ENCODE measurements at places on chromosomes 2 and 18.

DNA sequence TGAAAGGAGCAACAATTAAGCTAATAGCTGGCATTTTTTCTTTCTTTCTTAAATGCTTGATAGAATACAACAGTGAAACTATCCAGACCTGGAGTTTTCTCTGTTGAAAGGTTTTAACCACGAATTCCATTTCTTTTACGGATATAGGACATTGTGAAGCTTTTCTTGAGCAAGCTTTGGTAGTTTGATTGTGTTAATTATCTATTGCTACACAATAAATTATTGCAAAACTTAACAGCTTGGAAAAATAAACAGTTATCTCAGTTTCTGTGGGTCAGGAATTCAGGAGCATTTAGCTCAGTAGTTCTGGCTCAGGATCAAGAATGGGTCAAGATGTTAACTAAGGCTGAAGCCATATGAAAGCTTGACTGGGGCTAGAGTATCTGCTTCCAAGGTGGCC is 11.7 kb downstream of the PHOSPHO2 start:
- DNase-seq, result no peak

GRCh38 chr2:237227592-237228280 is 142.0 kb downstream of the COPS8 start:
- DNase-seq, result no peak

DNA sequence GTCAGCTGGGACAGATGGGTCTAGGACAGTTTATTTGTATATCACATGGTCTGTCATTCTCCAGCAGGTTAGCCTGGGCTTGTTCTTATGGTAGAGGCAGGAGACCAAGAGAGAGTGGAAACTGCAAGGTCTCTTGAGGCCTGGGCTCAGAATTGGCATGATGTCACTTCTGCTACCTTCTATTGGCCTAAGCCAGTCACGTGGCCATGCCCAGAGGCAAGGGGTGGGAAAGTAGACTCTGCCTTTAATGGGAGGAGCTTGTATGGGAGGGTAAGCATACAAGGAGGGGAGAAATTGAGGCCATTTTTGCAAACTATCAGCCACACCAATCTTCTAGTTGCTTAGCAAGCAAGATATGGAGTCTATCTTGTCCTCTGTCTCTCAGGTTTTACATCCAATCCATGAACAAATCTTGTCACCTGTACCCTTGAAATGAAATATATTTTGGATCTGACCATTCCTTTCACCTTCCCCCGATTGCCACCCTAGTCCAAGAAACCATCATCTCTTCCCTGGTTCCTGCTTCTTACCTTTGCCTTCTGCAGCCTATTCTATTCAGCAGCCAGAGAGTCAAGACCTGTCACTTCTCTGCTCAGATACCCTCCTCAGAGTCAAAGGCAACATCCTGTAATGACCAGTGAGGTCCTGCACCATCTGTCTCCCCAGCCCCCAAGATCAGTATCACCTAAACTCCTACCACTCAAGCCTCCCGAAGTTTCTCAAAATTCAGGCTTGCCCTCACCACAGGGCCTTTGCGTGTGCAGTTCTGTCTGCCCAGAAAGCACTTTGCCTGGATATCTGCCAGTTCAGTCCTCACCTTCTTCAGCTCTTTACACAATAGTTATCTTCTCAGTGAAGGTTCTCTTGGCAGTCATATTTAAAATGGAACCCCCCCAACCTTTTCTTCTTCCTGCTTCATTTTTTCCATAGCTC is 240.0 kb downstream of the LOXHD1 start:
- DNase-seq, result no peak

DNA sequence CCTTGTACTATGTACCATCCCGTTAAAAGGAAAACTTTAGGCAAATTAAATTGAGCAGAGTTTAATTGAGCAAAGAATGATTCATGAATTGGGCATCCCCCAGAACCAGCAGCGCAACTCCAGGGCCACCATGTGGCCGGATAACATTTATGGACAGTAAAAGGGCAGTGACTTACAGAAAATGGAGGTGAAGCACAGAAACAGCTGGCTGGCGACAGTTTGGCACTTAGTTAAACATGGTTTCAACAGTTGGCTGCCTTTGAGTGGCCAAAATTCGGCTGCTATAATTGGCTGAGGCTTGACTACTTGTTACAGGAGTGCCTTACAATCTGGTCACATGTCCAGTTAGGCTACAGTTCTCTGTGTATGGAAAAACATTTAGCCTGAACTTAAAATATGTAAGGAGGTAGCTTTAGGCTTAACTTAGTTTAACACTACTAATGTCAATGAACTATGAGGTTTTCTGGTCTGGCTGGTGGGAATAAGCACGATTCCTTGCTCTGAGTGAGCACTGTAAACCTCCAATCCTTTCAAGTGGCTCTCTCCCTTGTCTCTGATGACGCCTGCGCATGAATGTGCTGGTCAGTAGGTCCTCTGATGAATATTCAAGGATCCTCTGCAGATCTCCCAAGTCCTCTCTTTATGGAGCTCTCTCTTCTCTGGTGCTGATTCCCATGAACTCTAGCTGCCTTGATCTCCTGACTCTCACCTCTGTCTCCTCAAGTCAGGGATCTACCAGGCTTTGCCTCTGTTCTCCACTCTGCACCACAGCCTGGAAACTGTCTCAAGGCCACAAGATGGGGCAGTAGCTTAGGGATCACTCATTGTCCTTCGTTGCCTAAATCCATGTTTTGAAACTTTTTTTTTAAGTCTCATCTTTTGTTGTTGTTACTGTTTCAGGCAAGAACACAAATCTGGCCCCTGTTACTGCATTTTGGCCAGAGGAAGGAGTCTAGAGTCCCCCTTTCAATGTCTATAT is 24.4 kb upstream of the RAB31 start:
- DNase-seq, result no peak

- DNase-seq, result no peak
Measured at GRCh38 chr2:210536973-210537650, 19.3 kb upstream of the CPS1 start.

- DNase-seq, result no peak
Measured at GRCh38 chr2:159226059-159226461, 60.4 kb downstream of the WDSUB1 start.

DNA sequence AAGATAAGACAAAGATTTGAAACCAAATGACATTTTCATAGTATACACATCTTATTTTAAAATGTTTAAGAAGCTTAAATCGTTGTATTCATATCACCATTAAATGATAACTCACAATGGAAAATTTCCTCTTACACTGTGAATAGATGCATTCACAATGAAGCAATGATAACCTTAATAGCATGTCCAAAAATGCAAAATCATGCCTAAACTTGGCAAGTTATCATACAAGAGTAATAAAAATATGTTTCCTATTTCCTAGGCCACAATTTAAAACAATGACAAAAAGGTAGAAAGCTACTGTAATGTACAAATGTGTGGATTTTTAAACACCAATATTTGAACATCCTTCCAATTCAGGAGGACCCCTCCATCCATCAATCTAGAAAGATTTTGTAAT is 157.4 kb upstream of the GULP1 start:
- DNase-seq, result no peak

DNA sequence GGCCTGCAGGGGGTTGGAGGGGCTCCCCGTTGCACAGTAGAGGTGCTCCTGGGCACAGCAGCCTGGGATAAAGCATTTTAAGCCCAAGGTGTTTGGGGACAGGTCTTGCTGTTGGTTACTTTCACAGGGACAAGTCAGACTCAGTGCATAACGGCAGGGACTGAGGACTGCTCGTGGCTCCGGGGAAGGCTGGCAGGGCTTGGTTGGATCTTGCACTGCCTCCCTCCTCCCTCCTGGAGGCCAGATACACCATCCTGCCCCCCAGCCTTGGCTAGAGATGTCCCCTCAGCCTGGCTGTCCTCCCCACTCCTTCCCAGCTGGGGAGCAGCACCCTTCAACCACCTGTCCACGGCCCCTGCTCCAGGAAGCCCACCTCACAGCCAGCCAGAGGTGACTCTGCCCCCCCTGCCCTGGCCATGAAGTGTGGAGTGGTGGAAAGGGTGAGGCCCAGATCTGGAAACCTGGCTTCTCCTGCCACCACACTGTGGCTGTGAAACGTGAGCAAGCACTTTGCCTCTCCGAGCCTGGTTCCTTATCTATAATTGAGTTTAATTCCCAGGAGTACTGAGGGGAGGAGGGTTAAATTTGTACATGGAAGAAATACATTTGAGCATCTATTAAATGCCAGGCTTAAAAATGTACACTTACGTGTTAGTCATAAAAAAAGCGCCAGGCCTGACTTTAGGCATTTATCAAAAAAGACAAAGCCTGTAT is 67.1 kb upstream of the TAF1B start:
- no peak for DNase-seq

- DNase-seq, result no peak
Measured at GRCh38 chr2:118580651-118581050, 266.8 kb downstream of the EN1 start.

GRCh38 chr2:70085711-70086277 is 1.5 kb upstream of the PCBP1 start:
- no peak for DNase-seq

GRCh38 chr2:177161741-177162460 is 50.7 kb upstream of the HNRNPA3 start:
- no peak for DNase-seq

DNA sequence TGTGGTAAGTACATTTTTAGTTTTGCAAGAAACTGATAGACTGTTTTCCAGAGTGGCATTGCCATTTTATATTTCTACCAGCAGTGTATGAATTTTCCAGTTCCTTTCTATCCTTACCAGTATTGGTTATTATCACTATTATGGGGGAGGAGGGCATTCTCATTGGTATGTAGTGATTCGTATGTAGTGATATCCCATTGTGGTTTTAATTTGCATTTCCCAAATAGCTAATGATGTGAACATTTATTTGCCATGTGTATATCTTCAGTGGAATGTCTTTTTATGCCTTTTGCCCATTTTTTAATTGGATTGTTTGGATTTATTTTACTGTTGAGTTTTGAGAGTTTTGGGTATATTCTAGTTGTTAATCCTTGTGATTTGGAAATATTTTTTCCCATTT is 16.9 kb downstream of the EIF5B start:
- no peak for DNase-seq

DNA sequence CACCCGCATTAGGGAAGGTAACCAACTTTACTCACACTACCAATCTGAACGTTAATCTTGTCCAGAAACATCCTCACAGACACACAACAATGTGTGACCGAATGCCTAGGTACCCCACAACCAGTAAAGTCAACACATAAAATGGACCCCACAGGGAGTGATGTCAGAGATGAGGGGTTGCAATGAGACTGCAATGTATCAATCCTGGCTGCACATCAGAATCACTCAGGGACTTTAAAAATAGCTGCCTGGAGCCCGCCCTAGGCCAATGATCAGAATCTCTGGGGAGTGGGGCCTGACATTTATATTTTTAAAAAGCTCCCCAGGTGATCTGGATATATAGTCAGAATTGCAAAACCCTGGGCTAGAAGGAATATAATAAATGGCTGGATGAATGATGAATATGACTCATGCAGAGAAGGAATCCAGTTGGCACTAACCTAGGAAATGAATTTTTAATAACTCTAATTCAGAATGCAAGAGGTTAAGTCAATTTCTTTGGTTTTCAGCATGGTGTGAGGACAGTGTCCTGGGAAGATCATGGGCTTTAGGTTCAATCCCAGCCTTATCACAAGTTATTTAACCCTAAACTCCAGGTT is 92.8 kb downstream of the COLEC12 start:
- DNase-seq, result no peak

GRCh38 chr18:8948011-8948410 is 154.5 kb upstream of the NDUFV2 start:
- DNase-seq, result no peak

DNA sequence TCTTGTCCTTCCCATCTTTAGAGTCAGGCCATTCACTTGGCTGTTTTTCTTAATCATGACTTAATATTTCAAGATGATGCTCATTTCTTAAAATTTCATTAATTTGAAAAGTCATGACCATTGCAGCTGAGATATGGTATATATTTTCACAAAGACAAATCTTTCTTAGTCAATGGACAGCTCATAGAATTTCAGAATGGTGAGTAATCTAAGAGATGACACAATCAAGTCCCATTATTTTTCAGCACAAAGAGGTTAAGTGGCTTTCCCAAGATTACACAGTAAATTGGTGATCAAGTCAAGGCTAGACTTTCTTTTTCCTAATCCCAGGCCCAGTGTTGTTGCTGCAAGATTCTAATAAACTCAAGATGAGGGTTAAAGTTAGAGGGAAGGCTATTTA is 34.4 kb upstream of the NT5C1B start:
- no peak for DNase-seq

- DNase-seq, result no peak
Measured at GRCh38 chr18:49768051-49768391, 45.3 kb downstream of the ACAA2 start.

GRCh38 chr2:86557836-86558235 is 5.4 kb downstream of the CHMP3 start:
- no peak for DNase-seq

GRCh38 chr2:230090967-230091366 is 22.2 kb upstream of the SLC16A14 start:
- no peak for DNase-seq

GRCh38 chr18:67281746-67282145 is 234.8 kb downstream of the DSEL start:
- no peak for DNase-seq

DNA sequence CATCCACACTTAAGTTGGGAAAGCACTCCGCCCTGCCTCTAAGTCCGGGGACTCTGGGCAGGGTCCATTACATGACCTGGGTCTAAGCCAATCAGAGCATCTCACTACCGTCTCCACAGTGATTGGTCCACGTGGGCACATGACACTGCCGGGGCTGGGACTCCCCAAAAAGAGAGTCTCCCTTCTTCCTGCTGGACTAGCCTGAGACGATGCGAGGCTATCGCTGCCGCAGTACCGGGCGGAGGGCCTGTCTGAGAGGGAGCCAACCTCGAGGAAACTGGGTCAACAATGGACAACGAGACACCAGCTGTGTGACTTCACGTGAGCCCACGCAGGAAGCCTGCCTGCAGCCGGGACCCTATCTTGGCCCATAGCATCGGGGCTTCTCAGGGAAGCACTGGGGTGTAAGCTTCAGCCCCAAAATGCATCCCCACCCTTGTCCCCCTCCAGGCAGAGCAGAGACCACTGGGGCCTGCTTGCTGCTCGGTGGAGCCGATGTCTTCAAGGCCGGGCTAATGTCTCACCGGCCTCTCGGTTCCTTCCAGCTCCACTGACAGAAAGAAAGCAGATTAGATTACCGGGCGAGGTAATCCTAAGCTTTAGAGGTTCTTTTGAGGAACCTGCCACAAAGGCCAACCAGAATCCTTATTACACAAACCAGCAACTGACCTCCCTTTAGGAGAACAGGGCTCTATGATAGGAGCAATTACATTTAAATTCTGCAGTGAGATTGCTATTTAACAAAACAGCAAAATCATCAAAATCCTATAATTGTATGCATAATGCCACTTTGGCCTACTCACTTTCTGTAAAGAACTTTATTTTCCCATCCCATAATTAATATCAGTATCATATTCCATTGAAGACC is 21.3 kb upstream of the COPS8 start:
- DNase-seq, result no peak

GRCh38 chr18:72808680-72809079 is 59.1 kb downstream of the NETO1 start:
- DNase-seq, result no peak

DNA sequence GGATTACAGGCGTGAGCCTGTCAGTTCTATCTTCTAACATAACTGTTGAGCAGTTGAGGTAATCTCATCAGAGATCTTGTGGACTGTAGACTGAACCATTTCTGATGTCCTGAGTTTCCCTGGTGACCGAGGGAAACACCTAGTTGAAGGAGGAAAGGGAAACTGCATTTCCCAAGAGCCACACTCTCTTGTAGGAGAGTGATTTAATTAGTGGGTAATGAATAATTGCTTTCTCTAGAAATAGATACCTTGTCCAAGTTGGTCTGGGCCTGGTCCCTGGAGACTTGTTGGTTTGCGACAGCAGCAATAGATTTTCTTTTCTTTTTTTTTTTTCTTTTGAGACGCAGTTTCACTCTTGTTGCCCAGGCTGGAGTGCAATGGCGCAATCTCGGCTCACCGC is 7.4 kb downstream of the TTLL4 start:
- no peak for DNase-seq

GRCh38 chr2:207897541-207898353 is 127.6 kb downstream of the PLEKHM3 start:
- DNase-seq, result no peak

Measured in NCI-H187 treated with DMSO at 0.1 percent for 48 hours (cell line).